Jurkat, Clone E6-1 (cell line): ENCODE measurements at places on chromosomes 12 and 14.

- no peak for DNase-seq
These were observed 69.9 kb upstream of the FOXN3 start for GRCh38 chr14:89486961-89487360.

DNA sequence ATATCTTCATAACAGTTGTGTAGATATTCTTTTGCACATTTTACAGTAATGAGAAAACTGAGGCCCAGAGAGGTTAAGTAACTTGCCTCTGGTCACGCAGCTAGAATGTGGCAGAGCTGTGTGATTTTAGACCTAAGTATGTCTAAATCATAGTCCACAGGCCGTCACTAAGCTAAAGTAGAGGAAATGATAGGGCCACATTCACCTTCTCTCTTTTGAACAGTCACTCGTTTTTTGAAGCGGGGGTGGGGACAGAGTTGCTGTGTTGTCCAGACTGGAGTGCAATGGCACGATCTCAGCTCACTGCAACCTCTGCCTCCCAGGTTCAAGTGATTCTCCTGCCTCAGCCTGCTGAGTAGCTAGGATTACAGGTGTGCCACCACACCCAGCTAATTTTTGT lies 68.5 kb downstream of the RASSF3 start:
- DNase-seq = no peak

DNA sequence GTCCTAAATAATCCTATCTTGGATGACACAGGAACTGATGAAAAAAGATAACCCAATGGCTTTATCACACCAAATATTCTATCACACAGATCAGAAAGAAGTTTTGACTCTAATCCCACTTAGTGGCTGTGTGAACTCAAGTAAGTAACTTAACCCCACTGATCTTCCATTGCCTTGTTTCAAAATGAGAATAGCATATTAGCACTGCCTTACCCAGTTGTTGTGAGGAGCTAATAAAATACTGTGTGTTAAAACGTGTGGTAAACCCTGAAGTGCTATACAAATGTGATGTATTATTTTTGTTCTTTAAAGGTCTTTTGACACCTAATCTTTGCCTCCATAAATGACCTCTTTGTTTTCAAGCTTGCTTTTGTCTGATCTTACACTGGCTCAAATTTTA lies 60.9 kb upstream of the ARID2 start:
- DNase-seq = peak; percentile 28

GRCh38 chr14:39884091-39884490 lies 451.9 kb upstream of the FBXO33 start:
- DNase-seq = no peak

DNA sequence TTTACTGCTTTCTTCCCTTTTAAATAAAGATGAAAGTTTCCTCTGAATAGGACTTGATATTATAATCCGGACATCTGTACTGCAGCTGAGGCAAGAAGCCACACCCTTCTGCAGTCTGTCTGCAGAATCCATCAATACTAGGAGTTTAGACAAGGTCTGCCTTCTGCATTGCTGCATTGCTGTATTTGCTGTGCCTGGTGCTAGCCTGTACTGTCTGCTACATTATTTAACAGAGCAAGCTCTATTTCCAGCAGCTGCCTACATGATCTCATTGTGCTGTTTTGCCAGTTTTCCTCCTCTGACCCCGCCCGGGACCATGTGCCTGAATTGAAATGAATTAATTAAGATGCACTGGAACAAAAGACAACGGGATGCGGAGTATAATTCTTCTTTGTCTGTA lies 1.7 kb downstream of the TUBA1A start:
- no peak for DNase-seq

GRCh38 chr14:53953828-53954550 lies 2.6 kb downstream of the BMP4 start:
- DNase-seq = no peak

GRCh38 chr12:114408886-114409851 lies 3.2 kb upstream of the TBX5 start:
- DNase-seq = no peak
